MCF 10A (cell line): ENCODE measurements at places on chromosomes 1 and 21. TPM values are rescaled to one million over a fixed set of nuclear protein-coding genes. Genes with fewer than 3 reads are reported as not detected.

- DNase-seq = peak; percentile 99
Observed at GRCh38 chr1:221419513-221420095, 322.3 kb downstream of the DUSP10 start.

DNA sequence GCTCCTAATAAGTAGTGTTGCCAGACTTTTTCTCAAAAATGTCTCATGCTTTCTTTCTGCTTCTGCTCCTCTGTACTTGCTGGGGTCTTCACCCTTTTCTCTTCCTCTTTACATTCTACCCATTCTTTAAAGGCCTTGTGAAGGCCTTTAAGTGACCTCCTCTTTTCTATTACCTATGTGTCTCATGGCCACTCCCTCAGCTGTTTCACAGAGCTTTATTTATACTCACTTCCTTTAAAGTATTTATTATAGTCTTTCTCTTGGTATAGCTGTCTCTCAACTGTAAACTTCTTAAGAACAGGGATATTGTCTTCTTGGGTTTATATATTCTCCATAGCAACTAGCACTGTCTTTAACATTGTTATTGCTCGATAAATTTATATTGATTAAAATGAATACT is 792 bp downstream of the GOLPH3L start:
- peak; percentile 7 for DNase-seq

GRCh38 chr1:30902593-30903290 is 5.8 kb downstream of the SDC3 start:
- DNase-seq = no peak

The ERICH3 gene
- not detected in 2 replicates for total RNA-seq

DNA sequence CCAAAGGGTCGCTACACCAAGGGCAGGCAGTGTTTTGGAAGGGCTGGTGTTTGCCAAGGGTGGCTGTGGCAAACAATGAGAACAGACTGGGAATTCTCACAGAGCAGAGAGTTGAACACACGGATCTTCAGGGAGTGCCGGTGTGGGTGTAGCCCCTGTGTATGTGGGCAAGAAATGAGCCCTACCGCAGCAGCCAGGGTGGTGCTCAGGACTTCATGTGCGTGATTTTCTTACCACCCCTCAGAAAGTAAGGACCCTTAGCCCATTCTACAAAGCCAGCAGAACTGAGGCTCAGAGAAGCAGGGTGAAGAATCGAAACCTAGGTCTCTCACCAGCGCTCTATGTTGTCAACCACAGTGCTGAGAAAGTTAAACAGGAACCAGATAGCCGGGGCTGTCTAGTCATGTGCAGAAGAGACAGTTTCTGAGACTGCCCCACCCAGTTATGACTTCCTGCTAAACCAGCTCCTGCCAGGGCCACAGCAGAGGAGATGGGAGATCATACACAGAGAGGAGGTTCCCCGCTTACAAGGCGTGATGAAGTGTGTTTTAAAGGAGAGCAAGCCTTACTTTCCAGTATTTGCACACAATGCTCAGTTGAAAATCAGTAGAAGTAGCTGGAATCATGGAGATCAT is 21.9 kb upstream of the MORC3 start:
- peak; percentile 22 for DNase-seq
